ENCODE measurements at places on chromosomes 16 and 17. TPM values are rescaled to one million over a fixed set of nuclear protein-coding genes. Genes with fewer than 3 reads are reported as not detected.

DNA sequence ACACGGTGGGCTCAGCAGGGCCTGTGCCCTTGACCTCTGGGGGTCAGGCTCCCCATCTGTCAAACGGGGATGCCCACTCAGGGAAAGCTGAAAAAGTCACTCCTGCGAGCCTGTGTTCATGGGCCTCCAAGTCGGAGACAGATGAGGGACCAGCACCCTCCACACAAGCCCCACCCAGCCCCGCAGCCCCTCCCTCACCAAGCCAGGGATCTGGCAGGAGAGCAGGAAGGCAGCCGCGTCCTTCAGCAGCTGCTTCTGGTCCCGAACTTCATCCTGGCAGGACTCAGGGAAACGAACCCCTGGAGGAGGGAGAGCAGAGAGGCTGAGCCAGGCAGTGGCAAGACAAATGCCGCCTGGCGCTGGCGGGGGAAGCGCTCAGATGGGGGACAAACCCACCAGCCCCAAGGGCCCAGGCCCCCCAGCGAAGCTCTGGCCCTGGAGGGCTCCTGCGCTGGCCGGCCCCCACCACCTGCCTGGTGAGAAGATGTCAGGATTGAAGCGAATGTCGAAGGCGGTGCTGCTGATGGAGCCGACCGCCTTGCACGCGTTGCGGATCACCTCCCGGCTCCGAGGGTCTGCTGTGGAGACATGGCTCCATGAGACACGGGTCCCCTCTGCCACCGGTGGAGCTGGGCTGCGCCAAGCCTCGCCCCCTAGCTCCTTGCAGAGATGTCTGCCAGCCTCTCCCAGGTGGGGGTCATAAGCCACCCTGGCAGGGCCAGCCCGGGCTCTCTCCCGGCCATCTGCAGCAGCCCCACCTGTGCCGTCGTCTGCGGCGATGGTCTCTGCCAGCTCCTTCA lies 15.4 kb downstream of the CLUH start:
- DNase-seq = no peak
- no peaks in the 10 kb centered on the region for H3K27me3 ChIP-seq
- no peak overlapping the region for H3K27ac ChIP-seq
- H3K36me3 ChIP-seq = peaks cover 11% of the 10 kb centered on the region

- peaks cover 18% of the 10 kb centered on the region for H3K27me3 ChIP-seq
- H3K4me1 ChIP-seq = no peaks in the 10 kb centered on the region
- H3K4me3 ChIP-seq = peak overlapping the region; percentile 58
- peaks cover 3% of the 10 kb centered on the region for H3K36me3 ChIP-seq
- no peak overlapping the region for H3K27ac ChIP-seq
- DNase-seq = no peak
These were observed 2.2 kb upstream of the NTN3 start for GRCh38 chr16:2468725-2469398.

- H3K27me3 ChIP-seq = no peaks in the 10 kb centered on the region
- DNase-seq = no peak
- H3K4me3 ChIP-seq = no peak overlapping the region
- H3K36me3 ChIP-seq = peaks cover 19% of the 10 kb centered on the region
- H3K4me1 ChIP-seq = no peaks in the 10 kb centered on the region
These were observed 74.7 kb downstream of the TBC1D16 start for GRCh38 chr17:79960788-79961522.

GRCh38 chr16:48126801-48127644 lies 28.8 kb downstream of the ABCC12 start:
- H3K4me3 ChIP-seq = no peak overlapping the region
- H3K4me1 ChIP-seq = peaks cover 2% of the 10 kb centered on the region
- H3K27me3 ChIP-seq = no peaks in the 10 kb centered on the region
- no peak overlapping the region for H3K27ac ChIP-seq

GRCh38 chr16:67415872-67416793 lies at the start of gene ZDHHC1:
TSS of gene ZDHHC1 (minus strand) at chr16:67416477. CDS start at chr16:67407775, 8,702 bp downstream.
- H3K36me3 ChIP-seq = no peaks in the 10 kb centered on the region
- H3K4me1 ChIP-seq = peaks cover 6% of the 10 kb centered on the region
- H3K4me3 ChIP-seq = peak within 1 kb of the TSS; percentile 72
- H3K27me3 ChIP-seq = no peaks in the 10 kb centered on the region
- peak; percentile 80 for DNase-seq

GRCh38 chr17:57657211-57657610 lies 87.9 kb downstream of the CCDC182 start:
- no peaks in the 10 kb centered on the region for H3K27me3 ChIP-seq
- peaks cover 11% of the 10 kb centered on the region for H3K36me3 ChIP-seq
- no peak overlapping the region for H3K4me3 ChIP-seq
- no peaks in the 10 kb centered on the region for H3K4me1 ChIP-seq

GRCh38 chr16:24077966-24078365 lies 178.2 kb upstream of the CACNG3 start:
- peak; percentile 15 for DNase-seq
- H3K4me1 ChIP-seq = no peaks in the 10 kb centered on the region
- H3K36me3 ChIP-seq = no peaks in the 10 kb centered on the region
- H3K27me3 ChIP-seq = no peaks in the 10 kb centered on the region

DNA sequence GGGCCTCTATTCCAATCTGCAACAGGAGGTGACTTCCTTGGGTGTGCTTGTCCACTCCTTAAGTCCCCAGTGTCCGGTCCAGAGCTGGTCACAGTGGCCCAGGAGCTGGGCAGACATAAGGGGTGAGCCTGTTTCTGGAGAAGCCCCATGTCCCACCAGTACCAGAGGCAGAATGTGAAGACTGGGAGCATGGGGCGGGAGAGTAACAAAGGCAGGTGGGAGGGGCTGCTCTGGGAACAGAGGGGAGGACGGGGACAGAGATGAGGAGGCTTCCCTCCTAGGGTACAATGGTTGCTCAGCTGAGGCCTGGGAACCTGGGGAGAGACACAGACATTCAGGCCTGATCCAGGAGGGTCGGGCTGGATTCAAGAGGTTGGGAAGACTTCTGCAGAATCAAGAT lies 323.3 kb upstream of the TNRC6C start:
- no peak overlapping the region for H3K4me3 ChIP-seq
- no peaks in the 10 kb centered on the region for H3K4me1 ChIP-seq
- no peaks in the 10 kb centered on the region for H3K36me3 ChIP-seq
- no peak overlapping the region for H3K27ac ChIP-seq

GRCh38 chr16:75931970-75932369 lies 205.7 kb upstream of the CPHXL start:
- DNase-seq = no peak
- H3K27me3 ChIP-seq = peaks cover 56% of the 10 kb centered on the region
- no peaks in the 10 kb centered on the region for H3K4me1 ChIP-seq
- H3K36me3 ChIP-seq = no peaks in the 10 kb centered on the region
- H3K27ac ChIP-seq = no peak overlapping the region
- no peak overlapping the region for H3K4me3 ChIP-seq

GRCh38 chr16:68656751-68657150 lies 11.6 kb downstream of the CDH3 start:
- H3K4me1 ChIP-seq = no peaks in the 10 kb centered on the region
- peaks cover 4% of the 10 kb centered on the region for H3K36me3 ChIP-seq
- no peak overlapping the region for H3K27ac ChIP-seq

GRCh38 chr17:83107656-83108048 lies 28.2 kb downstream of the METRNL start:
- H3K4me3 ChIP-seq = no peak overlapping the region
- no peak overlapping the region for H3K27ac ChIP-seq
- no peak for DNase-seq
- no peaks in the 10 kb centered on the region for H3K36me3 ChIP-seq
- H3K27me3 ChIP-seq = no peaks in the 10 kb centered on the region

Gene OSGIN1
- 0.63 TPM for total RNA-seq

Gene TEKT5
- total RNA-seq = not detected

Gene WNT9B
- total RNA-seq = 0.77 TPM

Gene SRSF2
- 591 TPM for total RNA-seq

Gene SSTR5
- total RNA-seq = 0.22 TPM

Gene BAIAP3
- 6.8 TPM for total RNA-seq

Gene HOXB6
- not detected for total RNA-seq

Gene PRSS27
- 5.0 TPM for total RNA-seq

Gene KRTAP1-1
- not detected for total RNA-seq

Gene KRT12
- not detected for total RNA-seq
